ENCODE measurements at places on chromosomes 13 and 19.

GRCh38 chr13:28147495-28147894 lies 9.2 kb downstream of the PAN3 start:
- no peak for DNase-seq

DNA sequence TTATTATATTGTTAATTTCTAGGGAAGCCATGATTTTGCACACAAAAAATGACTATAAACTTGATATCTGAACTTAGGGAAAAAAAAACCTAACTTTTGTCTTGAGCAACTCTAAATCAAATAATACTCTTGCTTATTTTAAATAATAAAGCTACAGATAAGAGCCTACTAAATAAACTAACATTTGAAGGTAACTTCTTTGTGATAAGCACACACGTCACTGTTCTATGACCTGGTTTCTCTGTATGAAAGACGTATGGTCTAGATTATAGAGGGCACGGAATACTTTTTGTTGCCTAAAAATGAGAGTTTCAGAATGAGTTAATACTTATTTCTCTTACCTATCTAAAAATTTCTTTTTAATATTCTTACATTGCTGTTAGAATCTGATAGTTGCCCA lies 603.2 kb downstream of the DCT start:
- no peak for DNase-seq

DNA sequence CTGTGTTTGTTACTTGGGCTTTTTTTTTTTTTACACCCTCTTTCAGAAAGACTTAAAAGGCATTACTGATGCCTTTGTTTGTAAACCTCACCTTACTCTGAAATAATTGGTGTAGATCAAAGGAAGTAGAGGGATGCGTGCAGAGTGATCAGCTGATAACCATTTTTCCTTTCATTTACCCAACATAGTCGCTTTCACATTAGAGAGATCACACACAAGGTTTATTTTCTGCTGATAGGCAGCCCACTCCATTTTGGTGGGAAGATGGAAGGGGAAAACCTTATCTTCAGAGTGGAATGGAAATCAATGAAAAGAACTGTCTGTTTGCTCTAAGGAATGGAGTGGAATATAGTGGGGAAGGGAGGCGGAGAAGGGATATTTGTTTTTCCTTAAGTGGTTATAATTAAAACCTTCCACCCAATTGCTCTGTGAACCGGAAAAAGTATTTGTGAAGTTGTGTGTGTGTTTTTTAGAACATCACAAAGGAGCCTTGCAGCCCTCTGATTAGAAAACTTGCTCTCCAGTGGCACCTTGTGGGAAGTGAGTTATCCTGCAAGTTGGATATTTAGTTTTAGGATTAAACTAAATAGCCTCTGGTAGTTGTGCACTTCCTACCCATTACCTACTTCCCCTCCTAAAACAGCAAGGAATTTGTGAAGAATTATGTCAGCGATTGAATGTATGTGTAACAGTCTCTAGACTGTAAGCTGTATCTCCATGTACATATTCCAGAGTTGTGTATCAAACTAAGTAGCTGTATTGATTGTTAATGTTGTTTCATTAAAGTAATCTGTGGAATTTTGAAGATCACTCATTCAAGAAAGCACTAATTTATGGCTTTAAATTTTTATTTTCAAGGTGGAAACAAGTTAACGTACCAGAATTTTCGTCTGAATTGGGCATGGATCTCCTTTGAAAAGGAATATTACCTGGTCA lies 76.8 kb downstream of the FREM2 start:
- no peak for DNase-seq

DNA sequence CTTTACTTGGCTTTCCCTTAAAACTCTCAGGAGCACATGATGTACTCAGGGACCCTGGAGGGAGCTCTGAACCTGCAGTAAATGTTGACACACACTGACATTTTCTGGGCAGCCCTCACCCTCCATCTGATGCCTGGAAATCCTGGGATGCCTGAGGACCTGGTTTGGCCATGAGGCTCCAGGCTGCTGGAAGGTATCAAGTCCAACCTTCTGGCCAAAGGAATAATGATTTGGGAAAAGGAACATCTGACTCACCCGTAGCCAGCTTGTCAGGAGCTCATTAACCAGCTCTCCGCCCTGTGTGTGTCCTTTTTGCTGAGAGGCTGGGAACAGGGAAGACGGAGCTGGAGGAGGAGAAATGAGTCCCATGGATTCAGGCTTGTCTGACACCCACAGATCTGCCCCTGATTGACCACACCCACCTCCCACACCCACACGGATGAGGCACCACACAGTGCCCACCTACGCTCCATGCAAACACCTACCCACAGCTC lies 10.3 kb downstream of the ZNF558 start:
- DNase-seq: no peak

- DNase-seq: no peak
These were observed 2.6 kb downstream of the TPRX2 start for GRCh38 chr19:47861630-47862029.

GRCh38 chr13:23570099-23570920 lies at the start of gene TNFRSF19:
TNFRSF19 (plus strand) TSS chr13:23570412; CDS start chr13:23590184, 19,772 bp downstream.
- no peak for DNase-seq

DNA sequence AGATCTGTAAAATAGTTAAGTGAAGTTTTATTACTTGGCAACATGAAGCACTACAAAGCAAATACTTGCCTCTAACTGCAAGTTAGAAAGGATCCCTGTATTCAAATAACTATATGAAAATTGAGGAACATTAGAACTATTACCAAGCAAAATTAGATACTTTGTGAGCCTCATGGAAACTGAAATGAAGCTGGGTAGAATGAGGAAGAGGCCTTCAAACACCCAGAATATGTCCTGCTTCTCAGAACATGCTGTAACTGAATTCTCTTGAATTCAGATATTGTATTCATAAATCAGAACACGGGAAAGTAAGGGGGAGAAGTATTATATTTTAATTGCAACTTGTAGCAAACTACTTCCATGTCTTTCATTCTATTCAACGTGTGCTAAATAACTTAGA lies 947.9 kb downstream of the PCDH17 start:
- no peak for DNase-seq

DNA sequence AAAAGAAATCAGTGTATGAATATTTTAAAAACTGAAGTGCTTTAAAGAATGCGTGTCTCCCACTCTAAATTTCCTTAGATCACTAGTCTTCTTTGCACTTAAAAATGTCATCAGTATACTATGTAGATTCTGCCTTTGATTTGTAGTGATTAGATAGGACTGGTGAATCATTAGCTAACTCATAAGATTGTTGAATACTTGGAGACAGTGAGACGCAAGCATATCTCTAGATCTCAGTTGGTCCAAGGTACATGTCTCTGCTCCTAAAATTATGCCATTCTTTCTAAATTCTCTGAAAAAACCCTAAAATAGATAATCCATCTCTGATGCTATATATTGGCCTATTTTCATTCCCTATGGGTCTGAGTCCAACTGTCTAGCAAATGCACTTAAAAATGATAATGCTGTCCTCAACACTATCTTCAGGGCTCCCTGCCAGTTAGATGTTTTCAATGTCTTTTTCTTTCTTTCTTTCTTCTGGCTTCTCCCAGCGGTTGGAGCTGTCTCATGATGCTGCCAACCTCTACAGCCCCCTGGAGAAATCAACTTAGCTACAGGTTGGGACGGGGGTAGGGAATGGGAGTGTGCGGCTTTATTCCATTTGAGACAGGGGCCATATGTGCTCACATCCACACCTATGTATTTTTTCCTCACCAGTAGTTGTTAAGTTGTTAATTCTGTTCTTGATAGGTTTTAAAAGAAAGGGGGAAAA lies 301.0 kb downstream of the NDFIP2 start:
- no peak for DNase-seq

- DNase-seq: no peak
These were observed 1.8 kb upstream of the DMPK start for GRCh38 chr19:45784096-45784495.

DNA sequence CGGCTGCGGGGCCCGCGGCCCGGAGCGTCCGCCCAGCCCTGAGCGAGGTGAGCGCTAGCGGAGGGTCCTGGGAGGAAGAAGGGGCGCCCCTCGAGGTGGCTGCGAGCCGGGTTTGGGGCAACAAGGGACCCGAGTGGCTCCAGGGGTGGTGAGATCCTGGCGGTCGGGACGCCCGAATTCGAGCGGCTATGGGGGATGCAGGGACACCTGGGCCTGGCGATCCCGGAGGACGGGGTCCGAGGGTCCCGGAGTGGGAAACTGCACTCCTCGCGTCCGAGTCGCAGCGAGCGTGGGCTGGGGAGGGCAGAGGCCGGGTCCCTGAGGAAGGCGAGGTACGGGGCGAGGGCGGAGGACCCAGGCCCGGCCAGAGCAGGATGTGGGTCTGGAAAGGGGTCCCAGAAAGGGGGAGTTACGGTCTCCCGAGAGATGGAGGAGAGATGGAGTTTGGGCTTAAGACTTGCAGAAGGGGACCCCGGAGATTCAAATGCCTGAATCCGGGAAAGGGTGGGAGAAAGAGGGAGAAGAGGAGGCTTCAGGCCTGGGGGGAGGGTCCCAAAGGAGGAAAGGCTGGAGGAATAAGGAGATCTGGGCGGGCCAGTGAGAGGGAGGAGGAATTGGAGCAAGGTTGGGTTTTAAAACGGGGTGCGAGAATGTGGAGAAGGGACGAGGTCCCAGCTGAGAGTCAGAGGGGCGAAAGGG lies 542 bp downstream of the CACNG7 start:
- DNase-seq: no peak

DNA sequence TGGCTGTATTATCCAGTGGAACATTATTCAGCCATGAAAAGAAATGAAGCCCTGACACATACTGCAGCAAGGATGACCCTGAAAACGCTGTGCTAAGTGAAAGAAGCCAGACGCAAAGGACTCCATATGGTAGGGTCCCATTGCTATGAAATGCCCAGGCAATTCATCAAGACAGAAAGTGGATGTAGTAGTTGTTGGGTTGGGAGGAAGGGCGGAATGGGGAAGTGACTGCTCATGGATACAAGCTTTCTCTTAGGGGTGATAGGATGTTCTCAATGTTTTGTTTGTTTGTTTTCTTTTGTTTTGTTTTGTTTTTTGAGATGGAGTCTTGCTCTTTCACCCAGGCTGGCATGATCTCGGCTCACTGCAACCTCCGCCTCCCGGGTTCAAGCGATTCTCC lies 11.1 kb upstream of the CEACAM16 start:
- no peak for DNase-seq

DNA sequence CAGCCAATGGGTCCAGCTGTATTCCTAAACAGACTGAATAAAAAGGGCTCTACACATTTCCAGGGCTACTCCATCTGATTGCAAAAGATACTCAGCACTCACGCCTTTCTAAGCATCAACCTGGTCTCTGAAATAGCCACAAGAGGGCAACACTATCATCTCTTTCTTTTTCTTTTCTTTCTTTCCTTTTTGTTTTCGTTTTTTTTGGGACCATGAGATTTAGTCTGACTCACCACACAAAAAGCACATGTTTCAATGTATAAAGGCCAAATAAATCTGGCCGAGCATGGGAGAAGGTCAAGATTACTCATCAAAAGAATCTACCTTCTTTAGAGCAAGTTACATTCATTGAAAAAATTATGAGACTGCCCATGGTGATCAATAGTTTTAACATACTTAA lies 805.6 kb upstream of the ARGLU1 start:
- no peak for DNase-seq

DNA sequence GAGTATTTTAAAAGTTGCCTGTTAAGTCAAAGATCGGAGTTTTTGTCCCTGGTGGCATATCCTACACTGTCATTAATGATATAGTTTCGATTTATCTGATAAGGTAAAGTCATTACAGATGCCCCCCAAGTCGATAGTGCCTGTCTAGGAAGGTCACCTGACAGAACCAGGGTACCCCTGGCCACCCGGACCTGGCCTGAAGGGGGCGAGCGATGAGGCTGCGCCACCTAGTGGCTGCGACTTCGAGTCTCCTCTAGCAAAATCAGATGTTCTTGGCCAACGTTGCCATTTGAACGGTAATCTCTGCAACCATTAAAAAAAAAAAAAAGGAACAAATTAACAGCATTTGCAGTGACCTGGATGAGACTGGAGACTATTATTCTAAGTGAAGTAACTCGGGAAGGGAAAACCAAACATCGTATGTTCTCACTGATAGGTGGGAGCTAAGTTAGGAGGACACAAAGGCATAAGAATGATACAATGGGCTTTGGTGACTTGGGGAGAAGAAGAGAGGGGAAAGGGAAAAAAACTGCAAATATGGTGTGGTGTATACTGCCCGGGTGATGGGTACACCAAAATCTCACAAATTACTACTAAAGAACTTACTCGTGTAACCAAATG lies 565.1 kb downstream of the LIG4 start:
- no peak for DNase-seq

GRCh38 chr13:65343898-65344663 lies 1886.1 kb downstream of the PCDH9 start:
- DNase-seq: no peak

DNA sequence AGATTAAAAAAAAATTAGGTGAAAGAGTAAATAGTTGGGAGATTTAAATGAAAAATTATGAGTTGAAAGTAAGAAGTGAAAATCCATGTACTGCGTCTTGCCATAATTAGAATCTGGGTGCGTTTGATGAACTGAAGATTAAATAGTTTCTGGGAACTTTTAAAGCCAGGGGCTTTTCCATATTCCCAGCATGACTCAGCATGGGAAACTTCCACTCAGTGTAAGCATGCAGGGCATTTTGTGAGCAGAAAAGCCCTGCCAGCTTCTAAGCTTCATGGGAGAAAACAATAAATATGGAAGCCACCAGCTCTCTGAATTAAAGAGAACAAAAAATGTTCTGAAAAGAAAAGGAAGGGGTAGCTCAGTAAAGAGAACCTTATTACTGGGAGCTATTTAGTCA lies 62.0 kb upstream of the EDNRB start:
- DNase-seq: no peak

DNA sequence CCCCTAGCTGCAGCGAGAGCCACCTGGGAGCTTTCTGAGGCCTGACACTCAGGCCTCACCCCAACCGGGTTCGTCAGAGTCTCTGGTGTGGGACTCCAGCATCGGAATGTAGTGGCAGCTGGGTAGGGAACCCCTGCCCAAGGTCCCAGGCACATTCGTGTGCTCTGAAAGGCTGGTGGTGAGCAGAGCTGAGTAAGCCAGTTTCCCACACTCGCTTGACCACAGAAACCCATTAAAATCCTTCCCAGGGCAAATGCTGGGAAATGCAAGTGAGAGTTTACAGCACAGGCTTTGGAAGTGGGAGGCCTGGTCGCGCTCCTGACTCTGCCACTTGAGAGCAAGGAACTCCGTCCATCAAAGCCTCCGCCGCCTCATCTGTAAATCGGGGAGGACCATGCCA lies 4.2 kb downstream of the TRAPPC6A start:
- no peak for DNase-seq

DNA sequence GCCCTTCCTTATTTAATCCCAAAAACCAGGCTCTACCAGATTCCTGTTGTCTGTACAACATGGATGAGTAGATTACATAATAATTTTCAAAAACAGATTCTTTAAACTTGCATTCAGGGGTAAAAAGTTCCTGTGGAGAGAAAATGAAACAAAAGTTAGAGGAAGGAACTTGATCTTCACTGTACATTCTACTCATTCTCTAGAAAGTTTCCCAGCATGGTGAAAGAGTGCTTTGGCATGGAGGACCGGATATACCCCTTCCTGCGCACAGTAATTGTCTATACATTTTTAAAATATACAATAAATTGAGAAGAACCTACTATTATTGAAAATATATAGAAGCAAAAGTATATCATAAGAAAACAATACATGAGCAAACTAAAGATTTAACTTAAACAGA lies 274.2 kb downstream of the ITGBL1 start:
- DNase-seq: no peak

Data from activated T-helper 9 cell treated with anti-CD3 and anti-CD28 coated beads, Interleukin-2, amount 50 U/mL, for 16 hours (primary cell).